ENCODE measurements at places on chromosomes 7 and 10.

GRCh38 chr10:91210014-91210413, 10.4 kb upstream of the PCGF5 start:
- DNase-seq = no peak

GRCh38 chr7:108003599-108003935, 606 bp upstream of the LAMB1 start:
- no peak for DNase-seq

DNA sequence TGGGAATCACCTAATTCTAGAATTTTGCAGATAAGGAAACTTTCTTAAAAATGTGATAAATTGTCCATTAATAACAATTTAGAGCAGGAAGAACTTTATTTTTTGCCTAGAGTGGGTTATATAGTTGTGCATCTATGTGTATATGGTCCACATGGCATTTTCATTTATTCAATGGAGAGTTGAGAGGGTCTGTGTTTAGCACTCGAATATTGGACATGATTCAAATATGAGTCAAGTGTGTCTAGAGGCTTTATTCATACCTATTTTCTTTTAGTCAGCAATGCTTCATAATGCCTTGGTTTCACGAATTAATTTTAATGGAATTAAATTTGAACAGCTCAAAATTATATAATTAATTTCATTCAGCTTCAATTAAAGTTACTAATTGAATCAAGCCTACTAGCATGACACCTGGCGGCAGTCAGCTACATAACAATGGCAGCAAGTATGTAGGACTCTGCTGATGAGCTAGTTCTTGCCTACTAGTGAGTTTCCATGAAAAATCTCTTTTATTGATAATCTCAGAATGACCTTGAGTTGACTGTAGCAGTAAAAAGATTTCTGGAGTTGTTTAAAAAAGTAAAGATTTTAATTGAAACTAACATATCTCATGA, 17.7 kb downstream of the MDFIC start:
- DNase-seq = no peak

GRCh38 chr7:154774303-154774969, 228.5 kb downstream of the PAXIP1 start:
- DNase-seq = peak; percentile 5

GRCh38 chr7:127153315-127153714, 99.4 kb downstream of the GRM8 start:
- DNase-seq = no peak

DNA sequence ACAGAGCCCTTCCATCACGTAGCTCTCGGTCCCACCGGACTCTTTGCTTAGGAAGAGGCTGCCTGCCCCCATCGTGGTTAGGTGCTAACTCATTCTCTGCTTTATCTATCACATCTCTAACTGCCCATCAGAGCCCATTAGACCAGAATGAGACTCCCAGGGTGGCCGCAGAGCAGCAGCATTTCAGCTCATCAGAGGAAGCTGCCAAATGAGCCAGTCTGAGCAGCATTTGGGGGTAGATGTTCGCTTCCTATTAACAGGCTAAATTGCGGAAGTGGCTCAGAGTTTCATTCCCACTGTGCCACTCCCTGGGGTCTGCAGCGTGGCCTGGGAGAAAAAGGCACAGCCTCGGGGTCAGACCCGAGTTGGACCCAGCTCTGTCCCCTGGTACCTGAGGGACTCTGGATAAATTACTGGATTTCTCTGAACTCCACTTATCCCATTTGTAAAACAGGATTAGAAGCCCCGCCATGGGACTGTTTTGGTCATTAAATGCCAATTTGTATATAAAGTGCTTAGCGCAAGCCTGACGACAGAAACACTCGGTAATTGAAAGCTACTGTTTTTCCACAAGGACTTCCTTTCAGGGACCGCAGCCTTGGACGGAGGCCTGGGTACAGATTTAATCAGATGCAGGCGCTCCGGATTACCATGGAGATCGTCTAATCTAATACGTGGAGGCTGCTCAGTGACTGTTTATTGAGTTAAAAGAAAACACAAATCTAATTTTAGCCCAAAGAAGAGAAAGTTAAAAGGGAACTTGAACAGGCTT, 73.8 kb upstream of the PRLHR start:
- DNase-seq = no peak

- no peak for DNase-seq
Measured at GRCh38 chr10:101013365-101013825, 13.8 kb downstream of the LZTS2 start.

DNA sequence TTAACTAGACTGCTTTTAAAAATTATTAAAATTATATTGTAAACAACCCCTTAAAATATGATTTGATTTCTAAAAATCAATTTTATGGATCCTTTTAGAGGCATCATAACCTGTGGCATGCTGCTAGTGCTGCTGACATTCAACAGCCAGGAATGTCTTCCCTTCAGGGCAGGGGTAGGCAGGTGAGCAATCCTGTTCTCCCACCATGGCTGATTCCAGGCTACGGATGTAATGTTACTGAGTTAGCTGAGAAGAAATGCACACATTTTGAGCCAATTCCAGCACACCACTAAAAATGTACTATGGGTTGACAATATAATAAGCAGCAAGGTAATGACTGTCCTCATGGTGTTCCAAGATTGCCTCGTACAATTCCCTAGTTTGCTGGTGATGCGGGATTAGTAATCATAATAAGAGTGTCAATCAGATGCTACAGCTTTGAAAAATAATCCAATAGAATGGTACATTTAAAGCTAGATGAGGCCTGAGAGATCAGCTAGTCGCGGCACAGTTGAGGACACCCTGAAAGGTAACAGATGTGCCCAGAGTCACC, 108.7 kb upstream of the PRR15 start:
- no peak for DNase-seq

- DNase-seq = no peak
Measured at GRCh38 chr10:44674536-44675386, 236.4 kb upstream of the TMEM72 start.

DNA sequence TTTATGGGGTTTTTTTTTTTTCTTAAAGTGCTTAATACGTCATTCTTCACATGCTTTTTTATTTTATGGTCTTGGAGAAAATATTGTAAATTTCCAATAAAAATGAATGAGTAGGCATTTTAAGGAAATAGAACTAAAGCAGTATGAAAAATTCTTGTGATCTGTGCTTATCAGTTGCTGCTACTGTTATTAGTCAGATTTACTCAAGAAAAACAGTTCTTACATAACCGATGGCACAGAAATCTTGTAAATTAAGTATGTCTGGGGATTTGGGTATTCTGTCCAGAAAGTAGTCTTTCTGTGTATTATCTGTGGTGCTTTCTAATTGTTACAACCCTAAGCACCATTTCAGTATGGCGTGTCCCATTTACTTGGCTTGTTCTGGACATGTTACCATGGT, 64.7 kb downstream of the LRGUK start:
- DNase-seq = no peak

DNA sequence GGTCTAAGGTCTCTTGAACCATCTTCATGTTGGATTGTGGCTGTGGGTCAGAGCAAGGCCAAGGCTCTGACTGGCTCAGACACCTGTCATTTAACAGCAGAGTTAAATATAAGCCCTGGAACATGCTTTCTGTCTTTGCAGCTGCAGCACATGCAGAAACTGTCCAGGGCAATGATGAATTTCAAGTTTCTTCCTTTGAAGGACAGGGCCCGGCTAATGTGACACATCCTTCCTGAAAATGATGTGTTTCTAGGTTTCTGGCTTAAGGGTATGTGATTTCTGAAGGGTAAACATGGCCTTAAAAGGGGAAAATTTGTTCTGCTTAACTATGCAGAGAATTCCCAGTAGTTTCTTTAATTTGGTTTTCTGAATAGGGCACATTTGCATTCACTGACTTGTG, 34.0 kb upstream of the SLC35B4 start:
- DNase-seq = no peak

DNA sequence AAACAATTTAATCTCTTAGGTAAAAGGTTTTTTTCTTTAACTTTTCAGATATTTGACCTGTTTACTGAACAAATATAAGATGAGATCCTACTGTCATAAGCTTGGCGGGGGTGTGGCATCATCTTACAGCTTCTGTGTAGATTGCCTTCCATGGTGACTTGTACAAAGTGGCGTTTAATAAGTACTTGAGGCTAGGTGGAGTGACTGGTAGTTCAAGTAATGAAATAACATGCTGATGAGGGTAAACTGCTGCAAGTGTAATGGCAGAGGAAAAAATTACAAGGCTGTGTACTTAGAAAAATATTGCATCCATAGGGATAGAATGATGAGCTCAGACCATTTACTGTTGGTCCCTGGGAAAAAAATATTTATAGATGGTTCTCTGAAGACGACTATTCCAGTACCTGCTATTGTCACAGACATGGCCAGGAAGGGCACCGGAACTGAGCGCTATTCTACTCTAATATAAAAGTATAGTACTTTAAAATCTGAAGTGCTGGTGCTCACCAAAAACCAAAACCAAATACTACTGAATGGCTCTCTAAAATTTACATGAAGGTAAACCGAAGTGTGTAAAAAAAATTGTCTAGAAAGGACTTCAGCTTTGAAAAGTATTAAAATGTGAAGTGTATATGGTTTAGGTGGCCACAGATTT, 42.4 kb downstream of the DNAH11 start:
- no peak for DNase-seq

DNA sequence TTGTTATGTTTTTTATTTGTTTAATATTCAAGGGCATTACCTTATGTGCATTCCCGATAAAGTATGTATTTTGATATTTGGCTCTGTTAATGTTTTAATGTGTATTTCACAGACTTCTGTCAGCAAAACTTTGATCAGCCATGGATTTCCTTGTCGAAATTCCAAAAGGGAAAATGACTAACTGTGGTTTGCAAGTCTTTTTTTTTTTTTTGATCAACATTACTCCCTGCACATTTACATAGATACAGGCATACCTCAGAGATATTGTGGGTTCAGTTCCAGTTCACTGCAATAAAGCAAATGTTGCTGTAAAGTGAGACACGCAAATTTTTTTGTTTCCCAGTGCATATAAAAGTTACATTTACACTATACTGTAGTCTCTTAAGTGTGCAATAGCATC, 351.9 kb downstream of the CXCL12 start:
- no peak for DNase-seq

GRCh38 chr7:105267244-105267643, 121.5 kb downstream of the SRPK2 start:
- no peak for DNase-seq

DNA sequence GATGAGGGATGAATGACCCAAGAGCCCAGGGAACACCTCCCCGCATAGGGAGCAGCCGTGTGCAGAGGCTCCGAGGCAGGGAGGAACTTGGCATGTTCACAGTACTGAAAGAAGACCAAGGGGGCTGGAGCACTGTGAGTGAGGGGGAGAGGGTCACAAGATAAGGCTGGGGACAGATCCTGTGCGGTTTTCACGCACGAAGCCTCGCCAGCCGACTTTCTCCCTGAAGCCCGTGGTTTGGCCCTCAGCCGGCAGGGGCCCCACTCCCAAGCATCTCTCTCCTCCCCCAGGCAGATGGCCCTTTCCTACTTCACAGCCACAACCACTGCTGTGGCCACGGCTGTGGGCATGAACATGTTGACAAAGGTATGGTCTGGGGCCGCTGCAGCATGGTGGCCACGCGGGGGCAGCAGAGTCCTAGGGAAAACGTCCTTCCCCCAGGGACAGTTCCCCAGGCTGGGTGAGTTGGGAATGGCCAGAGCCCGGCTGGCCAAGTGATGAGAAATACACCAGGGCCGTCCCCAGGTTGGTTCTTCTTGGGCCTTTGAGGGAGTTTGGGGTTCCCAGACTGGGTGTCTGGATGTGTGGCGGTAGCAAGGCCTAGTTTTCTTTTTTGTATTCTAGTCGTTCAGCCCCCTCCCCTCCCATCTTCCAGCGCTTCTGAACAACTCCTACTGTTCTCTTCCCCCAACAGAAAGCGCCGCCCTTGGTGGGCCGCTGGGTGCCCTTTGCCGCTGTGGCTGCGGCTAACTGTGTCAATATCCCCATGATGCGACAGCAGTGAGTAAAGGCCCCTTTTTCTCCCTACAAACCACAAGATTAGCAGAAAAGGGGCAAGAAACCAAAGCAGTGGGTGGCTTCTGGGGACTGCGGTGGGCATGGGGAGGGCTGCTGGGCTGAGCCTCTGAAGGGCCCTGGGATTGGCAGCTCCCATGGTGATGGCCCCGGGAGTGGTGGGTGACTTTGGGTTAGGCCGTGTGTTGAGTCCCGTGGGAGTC, 14.4 kb upstream of the WBP1L start:
- peak; percentile 91 for DNase-seq

DNA sequence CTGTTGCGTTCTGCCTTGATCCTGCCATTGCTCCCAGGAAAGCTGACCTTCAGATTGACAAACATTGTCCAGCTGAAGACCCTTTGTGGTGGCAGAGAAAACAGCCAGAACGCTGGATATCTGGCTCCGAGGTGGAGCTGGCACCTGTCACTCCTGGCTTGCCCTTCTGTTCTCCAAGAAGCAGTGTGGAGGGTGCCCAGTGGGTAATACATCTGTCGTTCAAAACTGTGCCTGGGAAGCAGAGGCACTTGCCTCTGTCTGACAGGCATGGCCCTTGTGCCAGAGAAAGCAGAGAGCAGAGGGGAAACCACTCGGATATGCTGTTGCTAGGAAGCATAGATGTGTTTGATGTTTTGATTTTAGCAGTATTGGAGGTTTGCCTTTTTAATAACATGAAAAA, 231.4 kb downstream of the BMPER start:
- DNase-seq = no peak

DNA sequence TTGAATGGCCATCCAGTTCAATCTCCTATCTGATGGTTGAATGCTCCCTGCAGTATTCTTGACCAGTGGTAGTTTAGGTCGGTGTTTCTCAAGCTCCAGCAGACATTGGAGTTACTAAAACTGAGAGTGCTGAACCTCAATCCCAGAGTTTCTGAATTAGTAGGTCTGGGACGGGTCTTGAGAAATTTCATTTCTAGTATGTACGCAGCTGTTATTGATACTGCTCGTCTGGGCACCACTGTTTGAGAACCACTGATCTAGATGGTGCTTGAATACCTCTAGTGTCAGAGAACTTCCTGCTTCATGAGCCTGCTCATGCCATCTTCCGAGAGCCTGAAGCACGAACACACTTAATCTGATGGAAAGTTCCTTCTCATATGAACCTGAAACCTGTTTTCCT, 99.4 kb upstream of the CREB5 start:
- no peak for DNase-seq

- no peak for DNase-seq
Measured at GRCh38 chr10:31956200-31956946, 27.7 kb upstream of the ARHGAP12 start.

GRCh38 chr10:74705358-74705980, 120.9 kb upstream of the KAT6B start:
- no peak for DNase-seq

DNA sequence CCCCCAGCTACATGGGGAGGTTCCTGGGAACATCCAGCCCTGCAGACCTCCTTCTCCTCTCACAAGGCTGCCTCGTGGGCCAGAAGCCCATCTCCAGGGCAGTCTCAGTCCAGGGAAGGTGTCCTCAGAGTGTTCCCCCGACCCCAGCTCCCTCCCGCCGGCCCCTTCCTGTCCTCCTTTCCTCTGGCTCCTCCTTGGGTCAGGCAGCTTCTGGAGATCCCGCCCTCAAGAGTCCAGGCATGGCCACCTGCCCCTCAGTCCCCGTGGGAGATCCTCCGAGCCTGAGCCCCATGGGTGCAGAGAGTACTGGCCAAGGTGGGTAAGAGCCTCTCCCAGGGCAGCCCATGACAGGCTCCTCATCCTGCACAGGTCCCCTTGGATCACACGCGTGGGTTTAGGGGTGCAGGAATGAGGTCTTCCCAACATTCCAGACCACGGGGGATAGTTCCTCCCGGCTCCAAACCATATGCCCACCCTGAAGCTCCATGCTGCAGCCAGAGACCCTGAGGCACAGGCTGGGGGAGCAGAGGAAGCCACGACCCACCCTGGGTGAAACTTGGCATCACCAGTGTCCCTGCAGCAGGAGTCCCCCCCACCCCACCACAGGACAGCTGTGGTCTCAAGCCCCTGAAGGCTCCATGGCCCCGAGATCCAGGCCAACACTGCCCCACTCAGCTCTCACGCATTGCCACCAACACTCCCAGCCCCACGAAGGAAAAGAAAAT, 65.5 kb downstream of the OAT start:
- DNase-seq = no peak

Measured in suprapubic skin (tissue), 4 donors.